ENCODE measurements at places on chromosomes 2 and 18.

- DNase-seq: no peak
These were observed 169.4 kb downstream of the TNS1 start for GRCh38 chr2:217833439-217833838.

- no peak for DNase-seq
These were observed 62.6 kb downstream of the KCTD18 start for GRCh38 chr2:200447139-200447855.

GRCh38 chr2:60148716-60149115 lies 404.7 kb downstream of the BCL11A start:
- DNase-seq: no peak

DNA sequence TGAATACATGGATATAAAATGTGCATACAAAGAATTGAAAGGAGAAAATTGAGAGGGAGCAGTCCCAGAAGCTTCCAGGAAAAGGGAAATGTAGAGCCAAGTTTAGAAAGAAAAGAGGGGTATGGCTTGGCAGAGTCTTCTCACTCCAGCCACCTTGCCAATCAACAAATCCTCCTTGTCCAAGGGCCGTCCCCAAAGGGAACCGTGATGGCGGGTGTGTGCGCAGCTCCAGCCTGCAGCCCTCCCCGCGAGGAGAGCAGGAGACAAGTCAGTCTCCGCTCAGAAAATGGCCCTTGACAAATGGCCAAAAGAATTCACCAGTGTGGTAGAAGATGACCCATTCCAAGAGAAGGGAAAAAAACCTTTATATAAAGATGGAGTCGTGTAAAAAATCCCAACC lies 448.3 kb upstream of the POU3F3 start:
- no peak for DNase-seq

- no peak for DNase-seq
These were observed 12.4 kb downstream of the MEX3C start for GRCh38 chr18:51185075-51185474.

- DNase-seq: no peak
These were observed 10.9 kb downstream of the INO80D start for GRCh38 chr2:206075113-206075512.

DNA sequence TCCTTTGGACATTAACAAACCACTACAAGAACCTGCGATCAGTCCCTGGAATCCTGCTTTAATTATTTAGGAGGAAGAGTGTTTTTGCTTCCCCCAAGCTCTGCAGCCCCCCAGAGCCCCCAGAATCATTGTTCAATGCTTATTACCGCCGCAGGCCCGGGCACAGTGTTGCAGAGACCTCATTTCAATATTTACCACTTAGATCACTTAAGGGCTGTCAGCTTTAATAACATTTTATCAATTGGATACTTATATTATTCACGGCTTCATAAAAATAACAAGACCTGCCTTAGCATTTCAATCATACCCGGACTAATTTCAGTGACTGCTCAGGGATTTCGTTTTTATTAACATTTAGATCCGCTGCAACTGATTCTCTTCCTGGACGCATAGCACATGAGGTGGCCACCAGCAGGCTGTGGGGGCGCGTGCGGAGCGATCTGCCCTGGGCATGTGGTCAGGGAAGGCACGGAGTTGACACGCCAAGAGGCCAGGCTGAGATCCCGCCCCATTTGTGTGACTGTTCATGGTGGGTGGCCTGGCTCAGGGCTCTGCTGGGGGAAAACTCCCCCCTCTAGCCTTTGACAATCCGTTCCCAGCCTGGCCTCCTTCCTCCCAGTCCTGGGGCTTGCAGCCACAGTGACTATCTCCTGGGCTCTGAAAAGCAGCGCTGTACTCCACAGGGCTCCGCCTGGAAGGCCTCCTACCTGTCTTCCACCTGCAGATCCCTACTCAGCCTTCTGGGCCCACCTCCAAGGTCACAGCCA lies 267.6 kb downstream of the SRBD1 start:
- DNase-seq: no peak

DNA sequence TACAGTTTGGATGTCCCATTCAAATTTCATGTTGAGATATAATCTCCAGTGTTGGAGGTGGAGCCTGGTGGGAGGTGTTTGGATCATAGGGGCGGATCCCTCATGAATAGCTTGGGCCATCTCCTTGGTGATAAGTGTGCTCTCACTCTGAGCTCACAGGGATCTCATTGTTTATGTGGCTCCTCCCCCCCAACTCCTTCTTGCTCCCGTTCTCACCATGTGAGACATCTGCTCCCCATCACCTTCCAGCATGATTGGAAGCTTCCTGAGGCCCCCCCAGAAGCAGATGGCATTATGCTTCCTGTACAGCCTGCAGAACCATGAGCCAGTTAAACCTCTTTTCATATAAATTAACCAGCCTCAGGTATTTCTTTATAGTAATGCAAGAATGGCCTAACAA lies 3.0 kb upstream of the INPP1 start:
- no peak for DNase-seq

- no peak for DNase-seq
These were observed 1076.3 kb downstream of the RPIA start for GRCh38 chr2:89767572-89768435.

- DNase-seq: no peak
These were observed 14.3 kb downstream of the NPAS2 start for GRCh38 chr2:100834221-100834620.

- peak; percentile 65 for DNase-seq
These were observed 75.3 kb upstream of the CHN1 start for GRCh38 chr2:175080479-175080878.

- DNase-seq: no peak
These were observed 10.0 kb upstream of the STPG4 start for GRCh38 chr2:47165001-47165555.

GRCh38 chr2:64274399-64275173 lies 130.4 kb upstream of the PELI1 start:
- peak; percentile 53 for DNase-seq

DNA sequence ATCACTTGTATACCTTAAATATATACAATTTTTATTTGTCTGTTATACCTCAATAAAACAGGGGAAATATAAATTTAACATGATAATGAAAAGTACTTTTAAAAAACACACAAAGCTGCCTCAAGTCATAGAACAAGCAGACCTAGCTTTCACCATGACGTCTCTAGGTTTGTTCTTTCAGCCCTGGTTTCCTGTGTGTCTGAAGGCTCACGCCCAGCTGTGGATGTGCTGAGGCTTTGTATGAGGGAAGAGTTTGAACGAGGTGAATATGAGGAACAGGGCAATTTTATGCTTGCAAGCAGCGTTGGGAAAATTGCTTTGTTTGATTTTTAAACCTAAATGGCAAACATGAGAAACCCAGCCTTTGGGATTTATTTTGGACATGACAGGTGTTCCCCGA lies 15.3 kb downstream of the SH3RF3 start:
- no peak for DNase-seq

GRCh38 chr2:190916829-190917228 lies 36.2 kb downstream of the GLS start:
- no peak for DNase-seq

DNA sequence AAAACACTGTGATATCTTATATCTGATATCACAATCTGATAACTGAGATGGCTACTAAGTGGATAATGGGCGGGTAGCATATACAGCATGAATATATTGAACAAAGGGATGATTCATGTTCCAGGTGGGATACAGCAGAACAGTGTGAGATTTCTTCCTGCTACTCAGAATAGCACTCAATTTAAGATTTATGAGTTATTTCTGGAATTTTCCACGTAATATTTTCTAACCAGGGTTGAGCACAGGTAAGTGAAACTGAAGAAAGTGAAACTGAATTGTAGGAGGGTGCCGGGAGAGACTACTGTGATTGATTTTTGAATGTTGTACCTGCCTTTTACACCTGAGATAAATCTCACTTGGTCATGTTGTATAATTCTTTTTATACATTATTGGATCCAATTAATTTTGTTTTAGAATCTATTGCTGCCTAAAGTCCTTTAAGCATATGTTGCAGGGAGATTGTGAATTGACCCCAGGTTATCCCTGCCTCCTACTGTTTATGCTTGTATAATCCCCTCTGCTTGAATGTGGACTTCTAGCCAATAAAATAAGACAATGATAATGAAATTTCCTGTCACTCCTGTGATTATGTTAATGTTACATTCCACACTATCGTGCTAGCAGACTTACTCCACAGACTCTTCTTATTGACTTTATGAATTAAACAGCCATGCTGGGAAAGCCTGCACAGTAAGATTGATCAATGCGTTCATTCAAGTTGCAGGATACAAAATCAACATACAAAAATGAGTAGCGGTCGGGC lies 67.6 kb upstream of the RBBP8 start:
- no peak for DNase-seq

DNA sequence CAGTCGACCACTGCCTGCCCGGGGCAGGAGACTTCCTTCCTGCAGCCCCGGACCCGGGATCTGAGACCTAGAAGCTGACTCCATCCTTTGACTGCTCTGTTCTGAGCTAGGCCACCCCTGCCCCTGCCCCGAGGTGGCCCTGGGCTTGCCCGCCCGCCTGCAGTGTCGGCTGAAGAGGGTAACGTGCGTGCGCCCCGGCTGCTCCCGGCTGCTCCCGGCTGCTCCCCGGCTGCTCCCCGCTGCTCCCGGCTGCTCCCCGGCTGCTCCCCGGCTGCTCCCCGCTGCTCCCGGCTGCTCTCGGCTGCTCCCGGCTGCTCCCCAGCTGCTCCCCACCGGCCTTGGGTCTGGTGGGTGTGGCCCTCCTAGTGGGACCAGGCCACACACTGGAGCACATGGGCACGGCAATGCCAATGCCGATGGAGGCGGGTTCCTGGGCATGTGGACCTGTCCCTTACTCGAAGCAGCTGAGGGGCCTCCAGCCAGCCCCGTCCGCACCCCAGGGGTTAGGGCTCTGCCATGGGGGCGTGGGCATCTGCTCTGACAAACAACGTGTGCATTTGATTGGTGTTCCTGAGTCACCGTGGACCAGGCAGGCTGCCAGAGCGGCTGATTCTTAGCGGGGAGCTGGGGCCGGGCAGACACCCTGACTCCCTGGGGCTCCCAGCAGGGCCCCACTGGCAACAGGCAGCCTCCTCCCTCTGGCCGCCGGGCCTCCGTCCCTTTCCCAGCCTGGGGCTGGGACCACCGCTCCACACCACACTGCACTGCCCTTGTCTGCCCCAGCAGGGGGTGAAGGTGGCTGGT lies 2.0 kb upstream of the GAL3ST2 start:
- DNase-seq: no peak

- no peak for DNase-seq
These were observed 4.9 kb upstream of the TMEM200C start for GRCh38 chr18:5900262-5900661.

DNA sequence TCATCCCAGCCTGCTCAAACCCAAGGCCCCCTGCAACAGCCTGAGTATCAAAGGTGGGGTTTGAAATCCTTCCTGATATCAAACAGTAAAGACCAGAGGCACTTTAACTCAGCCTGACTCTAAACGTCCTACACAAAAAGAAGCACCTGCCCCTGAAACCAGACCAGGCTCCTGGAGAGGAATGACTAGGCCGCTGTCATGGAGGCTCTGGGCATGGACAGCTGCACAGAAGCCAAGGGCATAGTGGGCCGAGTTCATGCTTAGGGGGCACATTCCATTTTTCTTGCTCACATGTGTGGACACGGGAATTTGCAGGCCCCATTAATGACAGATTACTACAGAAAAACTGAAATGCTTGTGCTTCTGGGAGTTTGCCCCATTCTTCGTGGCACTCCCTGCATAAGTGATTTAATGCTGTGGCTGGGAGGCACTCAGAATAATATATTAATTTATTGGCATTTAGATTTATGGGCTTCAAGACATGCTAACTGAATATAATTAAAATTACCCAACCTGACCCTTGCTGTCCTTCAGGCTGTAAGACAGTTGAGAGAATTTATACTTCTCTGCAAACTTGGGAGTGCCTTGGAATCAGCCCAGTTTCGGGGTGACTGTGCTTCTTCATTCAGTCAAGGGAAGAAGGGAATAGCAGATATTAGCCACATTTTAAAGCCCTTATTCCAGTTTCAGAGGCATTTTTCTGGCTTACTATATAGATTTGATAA lies 105.5 kb downstream of the GYPC start:
- DNase-seq: no peak

- DNase-seq: no peak
These were observed 3.4 kb upstream of the BCL11A start for GRCh38 chr2:60556576-60557485.

DNA sequence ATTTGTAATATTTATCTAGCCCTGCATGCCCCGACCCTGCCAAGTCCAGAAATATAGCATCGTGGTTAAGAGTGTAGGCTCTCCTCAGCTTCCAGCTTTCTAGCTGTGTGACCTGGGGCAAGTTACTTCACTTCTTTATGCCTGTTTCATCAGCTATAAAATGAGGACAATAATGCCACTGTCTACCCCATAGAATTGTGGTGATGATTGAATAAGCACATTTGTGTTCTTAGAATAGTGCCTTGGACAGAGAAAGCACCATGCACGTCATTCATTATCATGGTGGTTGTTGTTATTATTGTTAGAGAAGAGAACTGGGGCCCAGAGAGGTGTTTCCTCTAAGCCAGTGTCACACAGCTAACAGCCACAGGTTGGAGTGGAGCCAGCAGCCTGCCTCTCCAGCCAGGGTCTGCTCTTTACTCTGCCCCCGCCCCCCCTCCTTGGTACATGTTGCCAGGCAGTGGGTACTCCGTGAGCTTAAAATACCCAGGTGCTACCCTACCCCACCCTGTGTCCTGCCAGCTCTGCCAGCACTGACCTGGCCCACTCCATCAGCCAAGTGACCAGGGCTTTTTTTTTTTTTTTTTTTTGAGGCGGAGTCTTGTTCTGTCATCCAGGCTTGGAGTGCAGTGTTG lies 202.1 kb downstream of the CTIF start:
- DNase-seq: no peak

DNA sequence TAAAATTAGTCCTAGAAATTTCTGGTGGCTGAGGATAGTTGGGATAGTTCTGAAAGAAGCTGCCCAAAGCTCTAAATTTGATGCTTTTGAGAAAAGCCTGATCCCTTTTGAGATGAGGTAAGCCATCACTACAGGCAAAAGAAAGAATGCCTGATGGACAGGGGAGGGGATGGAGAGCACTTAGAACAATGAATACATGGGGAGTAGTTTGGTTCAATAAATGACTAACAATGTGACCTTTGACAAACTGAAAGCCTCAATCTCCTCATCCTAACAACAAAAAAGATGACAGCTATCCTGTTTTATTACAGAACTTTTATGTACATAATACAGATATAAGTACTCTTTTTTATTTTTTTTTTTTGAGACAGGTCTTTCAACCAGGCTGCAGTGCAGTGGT lies 42.7 kb downstream of the GFPT1 start:
- no peak for DNase-seq

DNA sequence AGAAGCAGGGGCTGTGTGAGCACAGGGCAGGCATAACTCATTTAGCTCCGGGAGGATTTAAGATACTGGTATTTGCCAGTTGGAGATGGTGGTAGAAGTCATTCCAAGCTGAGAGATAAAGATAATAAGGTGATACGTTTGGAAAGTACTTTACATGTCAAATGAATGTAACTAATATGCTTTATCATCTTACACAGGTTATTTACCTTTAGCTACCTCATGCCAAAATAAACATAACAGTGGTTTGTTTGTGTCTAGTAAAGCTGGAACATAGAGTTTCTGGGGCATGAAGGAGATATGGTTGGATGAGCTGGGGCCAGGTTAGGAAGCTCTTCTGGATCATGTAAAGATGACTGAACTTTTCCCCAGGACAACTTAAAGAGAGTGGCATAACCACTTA lies 126.9 kb upstream of the PIK3C3 start:
- peak; percentile 80 for DNase-seq

All from DMS79 (cell line).